T-helper 1 cell (primary cell): ENCODE measurements at places on chromosomes 4 and X.

DNA sequence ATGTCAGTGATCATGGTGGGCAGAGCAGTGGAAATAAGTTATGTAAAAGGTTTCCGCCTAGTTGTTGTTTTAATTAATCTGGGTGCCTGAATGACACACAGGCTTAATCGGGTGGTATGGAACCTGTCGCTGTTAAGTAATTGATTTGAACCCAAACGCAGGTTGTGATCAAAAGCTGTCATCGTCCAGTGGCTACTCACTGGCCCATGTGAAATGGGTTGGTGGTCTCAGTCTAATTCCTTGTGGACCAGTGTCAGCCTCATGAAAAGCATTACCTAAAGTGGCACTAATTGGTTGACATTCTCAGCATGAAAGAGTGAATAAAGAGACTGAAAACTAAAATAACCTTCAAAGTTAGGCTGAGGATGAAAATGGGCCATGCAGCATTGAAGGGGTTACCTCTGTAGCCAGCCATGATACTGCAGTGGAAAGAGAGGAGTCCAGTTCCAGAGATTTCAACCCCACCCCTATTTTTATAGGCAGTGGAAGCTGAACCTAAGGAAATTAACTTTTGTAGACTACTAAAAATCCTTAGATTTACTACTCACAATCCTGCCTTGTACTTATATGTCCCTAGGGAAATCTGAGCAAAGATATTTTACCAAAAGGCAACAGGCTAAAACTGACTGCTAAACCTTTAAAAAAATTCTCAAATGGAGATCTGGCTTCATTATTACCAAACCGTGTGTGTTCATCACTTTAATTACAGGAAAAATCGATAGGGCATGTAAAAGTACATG, 251.7 kb upstream of the TENM3 start:
- DNase-seq: no peak

- DNase-seq: no peak
Observed at GRCh38 chr4:133188433-133189146, 39.5 kb downstream of the PCDH10 start.

DNA sequence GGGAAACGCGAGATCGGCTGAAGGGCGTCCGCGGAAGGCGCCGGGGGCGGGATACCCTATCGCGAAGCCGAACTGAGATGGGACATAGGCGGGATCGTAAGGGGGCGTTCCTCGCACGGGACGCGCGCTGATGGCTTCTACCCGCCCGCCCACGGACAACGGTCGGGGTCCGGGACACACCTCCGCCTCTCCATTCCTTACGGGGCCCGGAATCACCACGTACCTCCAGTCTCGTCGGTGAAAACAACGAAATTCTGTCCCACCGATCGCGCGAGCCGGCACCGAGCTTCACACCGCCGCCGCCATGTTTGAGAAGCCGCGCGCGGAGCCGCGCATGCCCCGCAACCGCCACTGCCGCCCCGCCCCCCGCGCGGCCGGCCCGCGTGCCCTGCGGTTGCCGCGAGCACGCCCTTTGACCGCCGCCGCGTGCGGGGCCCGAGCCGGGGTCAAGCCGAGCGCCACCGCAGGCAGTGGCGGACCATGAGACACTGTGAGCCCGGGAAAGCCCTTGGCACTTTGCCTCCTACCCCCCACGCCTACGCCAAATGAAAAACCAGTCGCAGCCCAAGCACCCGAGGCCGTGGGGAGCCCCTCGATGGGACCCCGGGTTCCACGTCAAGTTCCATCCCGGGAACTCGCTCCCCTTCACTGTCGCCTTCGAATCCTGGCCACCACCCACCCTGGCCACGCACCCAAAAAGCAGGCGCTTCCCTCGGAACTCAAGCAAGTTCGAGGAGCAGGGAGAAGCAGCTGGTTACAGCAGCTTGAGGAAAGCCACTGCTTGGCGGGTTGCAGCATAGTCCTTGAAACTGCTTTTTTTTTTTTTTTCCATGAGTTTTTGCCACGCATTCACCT, at the start of gene SCML2:
TSS of gene SCML2 (minus strand) at position 320 of the 855 bp plus-strand sequence. CDS start 20,617 bp downstream, outside the sequence.
- no peak for DNase-seq

- no peak for DNase-seq
Observed at GRCh38 chr4:124019749-124020549, 623.4 kb downstream of the SPRY1 start.

GRCh38 chrX:118100091-118100490, 16.5 kb downstream of the KLHL13 start:
- no peak for DNase-seq

DNA sequence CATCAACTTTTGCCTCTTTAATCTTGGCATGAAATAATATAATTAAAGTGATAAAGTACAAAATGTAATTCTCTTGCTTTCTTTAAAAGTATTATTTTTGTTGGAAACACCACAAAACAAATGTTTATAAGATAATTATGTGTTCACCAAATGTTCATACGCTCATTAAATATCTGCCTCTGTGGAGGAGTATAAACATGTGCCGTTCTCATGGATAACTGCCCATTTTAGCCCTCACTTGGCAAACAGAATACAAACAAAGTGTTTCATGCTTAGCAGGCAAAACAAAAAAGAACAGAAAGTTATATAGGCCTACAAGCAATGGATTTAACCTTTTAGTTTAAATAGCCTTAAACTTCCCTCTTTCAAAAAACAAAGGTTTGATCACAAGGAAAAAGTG, 800.5 kb upstream of the DIAPH2 start:
- DNase-seq: no peak

GRCh38 chr4:118281611-118282442, 71.0 kb downstream of the PRSS12 start:
- DNase-seq: no peak

GRCh38 chr4:82983444-82983843, 27.2 kb downstream of the LIN54 start:
- DNase-seq: no peak

DNA sequence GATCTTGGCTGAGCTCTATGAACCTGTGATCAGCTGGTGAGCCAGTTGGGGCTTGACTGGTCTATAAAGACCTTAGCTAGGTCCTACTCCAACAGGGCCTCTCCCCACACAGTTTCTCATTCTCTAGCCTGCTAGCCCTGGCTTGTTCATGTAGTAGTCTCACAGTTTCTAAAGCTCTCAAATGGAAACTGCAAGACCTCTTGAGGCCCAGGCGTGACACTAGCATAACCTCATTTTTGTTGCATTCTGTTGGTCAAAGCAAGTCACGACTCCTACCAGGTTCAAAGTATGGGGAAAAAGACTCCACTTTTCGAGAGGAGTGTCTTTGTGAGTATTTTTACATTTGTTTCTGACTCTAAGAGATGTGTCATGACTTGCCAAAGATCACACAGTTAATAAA, 50.9 kb downstream of the CEP44 start:
- no peak for DNase-seq

DNA sequence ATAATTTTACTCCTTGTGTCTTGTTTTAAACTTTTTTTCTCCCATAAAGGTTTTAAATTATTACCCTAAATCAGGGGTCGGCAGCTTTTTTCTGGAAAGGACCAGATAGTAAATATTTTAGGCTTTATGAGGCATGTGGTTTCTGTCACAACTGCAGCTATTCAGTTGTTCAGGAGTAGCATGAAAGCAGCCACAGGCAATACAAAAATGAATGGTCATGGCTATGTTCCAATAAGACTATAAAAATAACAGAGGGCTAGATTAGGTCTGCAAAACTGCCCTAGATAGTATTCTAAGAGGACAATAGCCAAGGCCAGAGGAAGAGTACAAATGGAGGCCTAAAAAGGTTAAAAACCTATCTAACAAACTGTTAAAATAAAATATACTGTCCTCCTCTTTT, 24.6 kb downstream of the HERC5 start:
- no peak for DNase-seq

DNA sequence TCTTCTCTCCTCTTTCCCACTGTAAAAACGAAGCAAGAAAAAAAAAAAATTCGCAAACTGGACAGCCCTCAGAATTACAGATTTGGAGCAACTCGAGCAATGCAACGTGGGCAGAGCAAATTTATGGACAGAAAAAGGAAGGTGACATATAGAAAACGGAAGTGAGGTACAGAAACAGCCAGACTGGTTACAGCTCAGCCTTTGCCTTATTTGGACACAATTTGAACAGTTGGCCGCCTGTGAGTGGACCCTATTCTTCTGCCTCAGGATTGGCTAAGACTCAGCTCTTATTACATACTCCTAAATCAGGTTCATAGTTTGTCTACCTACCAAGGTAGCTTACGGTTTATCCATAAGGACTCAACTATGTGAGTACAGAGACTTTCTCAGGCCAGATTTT, 98.8 kb downstream of the SOWAHB start:
- no peak for DNase-seq

GRCh38 chr4:1348014-1348513, 1.1 kb downstream of the UVSSA start:
- no peak for DNase-seq

DNA sequence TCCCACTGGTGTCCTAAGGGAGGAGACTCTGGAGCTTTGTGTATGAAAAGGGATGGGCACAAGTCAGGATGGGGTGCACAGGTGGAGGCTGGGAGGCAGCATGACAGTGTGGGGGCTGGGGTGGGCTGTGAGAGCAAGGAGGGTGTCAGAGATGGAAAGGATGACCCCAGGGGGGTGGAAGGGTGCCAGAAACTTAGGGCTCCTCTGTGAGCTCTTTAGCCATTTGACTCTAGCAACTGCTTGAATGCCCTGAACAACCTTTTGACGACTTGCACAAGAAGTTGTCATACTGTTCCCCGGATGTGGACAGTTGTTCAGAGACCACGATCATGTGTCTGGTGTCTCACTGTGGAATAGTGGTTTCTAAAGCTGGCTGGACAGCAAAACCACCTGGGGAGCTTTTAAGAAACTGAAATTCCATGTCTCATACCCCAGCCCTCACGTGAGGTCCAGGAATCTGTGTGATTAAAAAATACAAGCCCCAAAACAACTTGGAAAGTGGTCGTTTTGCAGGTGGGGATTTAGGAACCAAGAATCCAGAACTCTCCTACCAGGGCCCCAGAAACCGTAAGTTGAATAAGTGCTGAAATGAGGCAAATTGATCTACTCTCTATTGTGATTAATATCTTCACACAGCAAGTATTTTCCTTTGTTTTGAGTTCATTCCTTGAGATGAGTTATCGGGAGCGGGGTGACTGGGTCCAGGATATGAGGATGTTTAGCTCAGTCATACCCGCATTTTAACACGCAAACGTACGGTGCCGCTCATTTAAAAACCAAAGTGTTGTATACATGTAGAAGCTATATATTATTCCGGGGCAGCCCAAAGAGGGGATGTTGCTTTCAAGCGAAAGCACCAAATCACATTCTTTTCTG, 3.4 kb downstream of the RHOH start:
- DNase-seq: peak; percentile 34

GRCh38 chrX:150770623-150771022, 77.4 kb downstream of the MTMR1 start:
- no peak for DNase-seq

DNA sequence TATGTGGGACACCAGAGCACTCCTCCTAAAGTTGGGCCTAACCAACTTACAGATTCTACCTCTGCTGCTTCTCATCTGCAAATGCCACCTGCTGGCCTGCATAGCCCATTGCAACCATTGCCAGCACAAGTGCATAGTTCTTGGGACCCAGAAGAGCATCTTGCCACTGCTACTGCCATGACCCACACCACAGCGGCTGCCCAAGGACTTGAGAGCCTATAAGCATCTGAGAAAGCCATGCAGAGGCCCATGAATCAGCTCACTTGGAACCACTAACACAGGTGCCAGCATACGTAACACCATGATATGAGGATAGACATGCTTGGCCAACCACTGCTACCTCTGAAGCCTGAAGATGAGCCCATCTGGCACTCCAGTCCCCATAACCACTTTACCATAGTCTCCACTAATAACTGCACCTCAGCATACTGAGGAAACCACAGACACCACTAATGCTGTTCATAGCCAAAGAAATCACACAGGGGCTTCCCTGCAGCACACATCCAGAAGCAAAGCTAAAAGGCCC, 258.1 kb upstream of the AGTR2 start:
- peak; percentile 13 for DNase-seq

DNA sequence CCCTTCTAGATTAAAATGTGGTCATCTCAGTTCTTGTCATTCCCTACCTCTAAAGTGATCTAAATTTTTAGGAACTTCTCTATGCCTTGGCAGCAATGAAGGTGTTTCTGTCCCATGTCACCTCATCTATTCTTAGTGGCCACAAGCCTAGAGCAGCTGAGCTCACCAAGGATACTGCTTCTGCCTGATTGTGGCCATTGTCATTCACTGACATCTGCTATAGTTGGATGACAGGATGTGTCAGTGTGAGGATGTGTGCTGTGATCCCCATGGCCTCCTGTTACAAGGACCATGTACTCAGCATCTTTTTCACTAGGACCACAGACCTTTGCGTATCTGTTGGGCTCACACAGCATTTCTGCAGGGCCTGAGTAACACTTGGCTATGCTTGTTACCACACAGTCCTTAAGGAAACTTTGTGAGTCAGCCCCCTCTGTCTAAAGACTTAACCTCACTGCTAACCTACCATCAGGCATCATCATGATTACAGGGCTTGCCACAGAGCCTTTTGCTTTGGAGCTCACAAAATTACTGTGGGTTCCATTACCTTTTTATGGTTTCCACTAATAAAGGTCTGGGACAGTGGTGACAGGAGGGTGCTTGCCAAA, 421.0 kb downstream of the ADAM29 start:
- DNase-seq: no peak

DNA sequence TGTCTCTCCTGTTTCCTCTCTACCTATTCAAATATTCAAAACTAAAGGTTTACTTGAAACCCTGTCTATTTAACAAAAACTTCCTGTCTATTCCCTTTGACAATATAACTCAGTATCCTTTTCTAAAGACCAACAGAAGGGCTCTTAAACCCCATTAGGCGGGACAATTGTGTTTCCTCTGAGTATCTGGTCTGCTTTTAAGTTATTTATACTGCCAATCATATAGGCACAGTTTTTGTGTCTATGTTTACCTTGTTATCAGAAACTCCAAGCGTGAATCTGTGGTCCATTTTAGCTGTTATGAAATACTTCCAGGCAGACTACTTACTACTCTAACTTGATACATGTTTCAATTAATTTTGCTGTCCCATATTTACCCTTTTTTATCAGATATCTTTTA, 350.0 kb upstream of the CTSO start:
- no peak for DNase-seq

- DNase-seq: no peak
Observed at GRCh38 chrX:143002206-143002605, 23.5 kb upstream of the SPANXN4 start.

GRCh38 chr4:72128741-72129140, 96.9 kb downstream of the NPFFR2 start:
- DNase-seq: no peak

DNA sequence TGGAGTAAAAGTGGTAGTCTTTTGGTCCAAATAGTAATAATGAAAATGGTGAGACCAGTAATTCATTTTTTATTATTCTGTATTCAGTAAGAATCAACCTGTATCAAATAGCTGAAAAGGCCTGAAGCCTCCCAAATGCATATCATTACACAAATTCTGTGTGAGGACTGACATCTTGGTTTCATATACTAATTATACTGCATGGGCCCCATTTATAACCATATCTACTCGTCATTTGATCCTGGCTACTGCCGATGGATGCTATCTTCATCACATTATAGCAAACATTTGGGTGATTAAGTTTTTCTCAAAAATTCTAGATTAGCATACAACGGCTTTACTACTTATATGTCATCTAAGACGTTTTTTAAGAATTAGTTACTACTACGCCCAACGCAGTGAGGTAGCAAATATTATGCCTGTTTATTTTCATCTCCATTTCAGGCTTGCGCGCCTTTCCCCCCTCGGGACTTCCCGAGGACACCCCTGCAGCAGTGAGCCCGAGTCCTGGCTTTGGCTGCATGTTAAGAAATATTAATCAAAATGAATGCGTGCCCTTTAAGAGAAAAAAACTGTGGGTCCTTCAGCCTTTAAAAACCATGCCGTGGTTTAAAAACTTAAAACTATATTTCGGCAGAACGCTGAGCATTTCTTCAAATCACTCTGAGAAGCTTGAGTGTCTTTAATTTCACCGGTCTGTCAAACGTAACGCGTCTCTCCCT, 814 bp upstream of the MMAA start:
- DNase-seq: peak; percentile 28
